ENCODE measurements at places on chromosomes 2 and 18. TPM values are rescaled to one million over a fixed set of nuclear protein-coding genes. Genes with fewer than 3 reads are reported as not detected.

The CXXC1 gene
- 84.5 TPM for polyA plus RNA-seq

The ASNSD1 gene
- polyA plus RNA-seq = 28.4 TPM

The SPDYA gene
- polyA plus RNA-seq = 0.17 TPM

The ABI2 gene
- polyA plus RNA-seq = 10.8 TPM

The ADRA2B gene
- polyA plus RNA-seq = not detected

The DYSF gene
- 0.23 TPM for polyA plus RNA-seq

The FOXD4L1 gene
- polyA plus RNA-seq = 0.73 TPM

The PDE1A gene
- 0.28 TPM for polyA plus RNA-seq

The NYAP2 gene
- polyA plus RNA-seq = 0.08 TPM

The SERPINB13 gene
- polyA plus RNA-seq = not detected

The SLC4A3 gene
- 0.11 TPM for polyA plus RNA-seq

The MAL gene
- not detected for polyA plus RNA-seq

The IL36G gene
- not detected for polyA plus RNA-seq

The PFN4 gene
- not detected for polyA plus RNA-seq

The ESCO1 gene
- polyA plus RNA-seq = 15.7 TPM

The GREB1 gene
- polyA plus RNA-seq = 0.58 TPM

The ERICH2 gene
- polyA plus RNA-seq = 1.8 TPM

The UGT1A5 gene
- not detected for polyA plus RNA-seq

Measured in K562 (cell line).